ENCODE measurements at places on chromosomes 11 and 22. TPM values are rescaled to one million over a fixed set of nuclear protein-coding genes. Genes with fewer than 3 reads are reported as not detected.

The SCGB1A1 gene
- not detected for total RNA-seq

The LRP4 gene
- total RNA-seq, result 6.6 TPM

The KRTAP5-1 gene
- total RNA-seq, result not detected

The XPNPEP3 gene
- total RNA-seq, result 18.2 TPM

The KRTAP5-8 gene
- total RNA-seq, result not detected

The C11orf24 gene
- total RNA-seq, result 30.7 TPM

The THY1 gene
- total RNA-seq, result 2.5 TPM

The LRRC74B gene
- total RNA-seq, result not detected

All from SJCRH30 (cell line).